GM13976 (cell line): ENCODE measurements at places on chromosomes 2 and 18.

DNA sequence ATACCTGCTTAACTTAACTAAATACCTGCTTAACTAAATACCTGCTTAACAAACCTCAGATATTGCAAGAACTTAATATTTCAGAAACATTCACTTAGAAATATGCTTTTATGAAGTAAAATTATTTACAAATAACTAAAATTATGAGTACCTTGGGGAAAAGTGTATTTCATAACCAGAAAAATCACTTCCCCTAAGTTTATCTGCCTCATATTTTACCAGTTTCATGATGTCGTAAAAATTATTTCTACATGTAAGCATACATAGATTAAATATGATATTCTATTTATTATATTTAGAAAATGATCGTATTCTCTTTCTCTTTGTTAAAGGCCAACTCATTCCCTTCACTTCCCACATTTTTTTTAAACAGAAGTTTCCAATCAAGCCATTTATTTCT, 41.5 kb upstream of the DSC1 start:
- no peak for DNase-seq

- DNase-seq = no peak
Measured at GRCh38 chr2:2636813-2637212, 305.7 kb upstream of the MYT1L start.

DNA sequence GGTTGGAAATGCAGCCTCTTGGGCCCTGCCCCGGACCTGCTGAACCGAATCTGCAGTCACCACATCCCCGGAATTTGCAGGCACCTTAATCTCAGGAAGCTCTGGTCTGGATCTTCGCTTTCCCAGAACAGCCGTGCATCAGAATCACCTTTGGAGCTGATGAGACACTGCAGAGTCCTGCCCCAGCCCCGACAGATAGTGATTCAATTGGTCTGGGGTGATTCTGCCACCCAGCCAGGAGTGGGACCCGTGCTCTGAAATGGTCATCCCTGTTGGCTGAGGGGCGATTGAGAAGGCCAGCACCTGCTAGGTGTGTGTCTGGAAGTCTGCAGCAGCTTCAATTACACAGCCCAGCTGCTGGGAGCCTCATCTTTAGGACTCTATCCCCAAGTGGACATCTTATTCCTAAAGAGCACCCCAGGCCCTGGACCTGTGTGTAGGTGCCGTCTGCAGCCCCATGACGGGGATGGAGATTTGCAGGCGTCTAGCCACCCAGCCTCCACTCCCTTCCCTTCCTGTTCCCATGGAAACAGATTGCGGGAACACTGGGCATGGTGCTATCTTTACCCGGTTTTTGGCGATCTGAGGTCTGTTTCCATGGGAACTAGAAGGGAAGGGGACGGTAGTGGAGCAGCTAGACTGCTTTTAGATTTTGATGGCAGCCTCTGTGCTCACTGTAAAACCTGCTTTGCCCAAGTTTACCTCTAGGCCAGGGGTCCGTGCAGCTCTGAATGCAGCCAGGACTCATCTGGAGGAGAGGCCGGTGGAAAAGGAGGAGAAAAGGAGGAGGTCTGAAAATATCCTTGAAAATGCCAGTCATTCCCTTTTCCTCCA, 156.1 kb downstream of the LDLRAD4 start:
- no peak for DNase-seq

- peak; percentile 38 for DNase-seq
Measured at GRCh38 chr2:236162031-236162845, 5.9 kb downstream of the GBX2 start.

DNA sequence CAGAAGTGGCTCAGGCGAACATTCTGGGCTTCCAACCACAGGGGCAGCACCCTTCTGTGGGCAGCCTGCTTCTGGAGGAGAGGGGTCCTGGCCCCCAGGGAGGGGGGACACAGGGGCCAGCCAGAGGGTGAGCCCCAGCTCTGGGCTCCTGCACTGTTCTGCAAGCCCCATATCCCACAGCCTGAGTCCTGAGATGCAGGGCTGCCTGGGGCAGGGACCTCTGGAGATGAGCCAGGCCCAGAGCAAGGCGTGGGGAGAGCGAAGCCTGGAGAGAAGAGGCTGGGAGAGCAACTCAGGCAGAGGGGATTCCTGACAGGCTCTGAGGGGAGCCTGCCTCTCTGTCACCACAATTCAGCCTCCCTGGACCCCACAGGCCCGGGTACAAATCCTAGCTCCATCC, 13.5 kb upstream of the PRSS56 start:
- DNase-seq = no peak

- no peak for DNase-seq
Measured at GRCh38 chr2:24918326-24919036, 1.6 kb downstream of the ADCY3 start.

GRCh38 chr2:23620841-23621341, 235.9 kb downstream of the KLHL29 start:
- DNase-seq = no peak

- no peak for DNase-seq
Measured at GRCh38 chr18:21073180-21073579, 38.4 kb downstream of the ROCK1 start.

GRCh38 chr18:43420950-43421349, 143.7 kb upstream of the SYT4 start:
- no peak for DNase-seq

DNA sequence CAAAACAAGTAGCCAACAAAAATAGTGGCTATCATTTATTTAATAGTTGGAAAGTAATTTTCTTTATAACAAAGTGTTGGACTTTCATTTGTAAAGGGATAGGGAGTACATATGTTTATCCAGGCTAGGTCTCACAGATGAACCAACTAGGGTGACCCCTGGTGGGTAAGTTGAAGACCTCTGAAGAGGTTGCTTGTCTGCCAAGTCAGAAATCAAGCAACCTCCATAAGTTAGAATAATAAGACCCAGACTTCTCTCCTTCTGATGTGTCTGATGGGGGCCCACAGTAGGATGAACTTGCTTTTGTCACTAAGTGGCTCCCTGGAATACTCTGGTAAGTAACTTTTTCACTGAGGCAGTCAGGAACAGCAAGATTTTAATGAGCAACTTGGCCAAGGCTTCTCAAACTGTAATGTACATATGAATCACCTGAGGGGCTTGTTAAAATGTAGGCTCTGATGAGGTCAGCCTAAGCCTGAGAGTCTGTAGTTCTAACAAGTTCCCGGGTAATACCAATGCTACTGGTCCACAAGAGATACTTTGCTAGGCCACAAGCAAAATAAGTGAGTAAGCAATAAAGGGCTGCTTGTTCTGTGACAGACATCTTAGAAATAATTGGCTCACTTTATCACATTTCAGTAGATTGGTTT, 319.6 kb downstream of the PIK3C3 start:
- peak; percentile 25 for DNase-seq

- DNase-seq = no peak
Measured at GRCh38 chr18:25327584-25327983, 24.4 kb downstream of the ZNF521 start.

- no peak for DNase-seq
Measured at GRCh38 chr2:50791271-50791670, 240.7 kb downstream of the NRXN1 start.

DNA sequence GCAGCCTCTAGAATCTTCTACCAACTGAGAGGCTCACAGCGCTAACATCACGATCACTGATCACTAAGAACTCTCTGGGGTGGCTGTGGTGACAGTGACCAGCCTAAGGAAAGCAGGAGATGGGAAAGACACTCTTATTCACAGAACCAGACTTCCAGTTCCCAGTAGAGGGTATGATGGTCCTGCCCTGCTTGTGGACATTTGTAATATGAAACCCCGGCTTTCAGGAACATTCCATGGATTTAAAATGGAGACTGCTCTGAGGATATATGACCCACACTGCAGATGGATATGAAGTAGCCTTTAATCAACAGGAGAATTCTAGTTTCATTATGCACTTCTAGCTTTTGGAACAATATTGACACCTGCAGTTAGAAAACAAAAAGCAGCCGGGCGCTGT, 131.8 kb downstream of the AFF3 start:
- DNase-seq = no peak

- no peak for DNase-seq
Measured at GRCh38 chr2:104658144-104658835, 195.6 kb upstream of the POU3F3 start.

DNA sequence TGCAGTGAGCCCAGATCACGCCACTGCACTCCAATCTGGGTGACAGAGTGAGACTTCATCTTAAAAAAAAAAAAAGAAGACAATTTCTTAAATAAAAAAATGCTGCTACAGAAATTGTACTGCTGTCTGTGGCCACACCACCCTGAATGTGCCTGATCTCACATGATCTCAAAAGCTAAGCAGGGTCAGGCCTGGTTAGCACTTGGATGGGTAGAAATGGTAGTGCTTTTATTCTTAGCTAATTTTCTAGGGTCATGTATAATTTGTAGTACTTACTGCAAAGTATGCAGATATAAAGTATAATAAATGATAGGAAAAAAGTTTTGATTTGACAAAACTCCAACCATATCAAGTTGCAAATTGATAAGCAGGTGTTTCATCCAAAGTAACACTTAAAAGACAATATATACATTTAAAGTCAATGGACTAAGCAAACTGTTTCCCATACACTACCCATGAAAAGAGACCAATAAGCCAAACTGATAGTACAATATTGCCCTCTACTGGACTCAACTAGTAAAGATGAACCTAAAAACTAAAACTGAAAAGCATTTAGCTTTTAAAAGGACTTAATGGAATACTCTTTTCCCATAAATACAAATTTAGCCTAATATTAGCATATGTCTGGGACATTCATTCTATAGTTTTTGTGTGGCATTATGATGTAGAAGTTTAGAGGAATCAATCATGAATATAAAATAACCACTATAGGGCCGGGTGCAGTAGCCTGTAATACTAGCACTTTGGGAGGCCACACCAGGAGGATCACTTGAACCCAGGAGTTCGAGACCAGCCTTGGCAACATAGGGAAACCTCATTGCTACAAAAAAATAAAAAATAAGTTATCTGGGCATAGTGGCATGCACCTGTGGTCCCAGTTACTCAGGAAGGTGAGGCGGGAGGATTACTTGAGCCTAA, 18.6 kb upstream of the PEX13 start:
- DNase-seq = peak; percentile 61

DNA sequence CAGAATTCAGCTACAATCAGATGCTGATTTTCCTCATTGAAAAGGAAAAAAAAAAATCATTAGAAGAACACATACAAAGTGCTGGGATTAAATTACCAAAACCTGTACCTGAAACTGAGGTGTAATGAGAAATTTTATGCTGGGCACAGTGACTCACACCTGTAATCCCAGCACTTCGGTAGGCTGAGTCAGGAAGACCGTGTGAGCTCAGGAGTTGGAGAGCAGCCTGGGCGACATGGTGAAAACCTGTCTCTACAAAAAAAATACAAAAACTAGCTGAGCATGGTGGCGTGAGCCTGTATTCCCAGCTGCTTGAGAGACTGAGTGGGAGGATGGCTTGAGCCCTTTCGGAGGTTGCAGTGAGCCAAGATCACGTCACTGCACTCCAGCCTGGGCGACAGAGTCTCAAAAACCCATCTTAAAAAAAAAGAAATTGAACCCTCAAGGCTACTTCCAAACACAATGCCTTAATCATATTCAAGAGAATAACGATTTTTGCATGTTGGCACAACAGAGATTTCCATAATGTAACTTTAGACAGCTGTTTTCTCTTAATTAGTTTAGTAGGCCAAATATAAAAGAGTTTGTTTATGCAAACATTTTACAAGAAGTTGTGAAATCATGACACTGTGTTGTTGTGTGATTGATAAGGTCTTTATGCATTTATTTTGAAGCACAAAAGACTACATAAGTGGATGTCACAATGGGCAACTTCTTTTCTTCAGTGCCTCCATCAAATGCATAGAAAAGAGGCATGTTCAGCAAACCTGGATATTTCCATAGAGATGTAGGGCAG, 63.9 kb downstream of the FAM161A start:
- DNase-seq = no peak

GRCh38 chr18:55475916-55476315, 112.1 kb downstream of the TCF4 start:
- no peak for DNase-seq

DNA sequence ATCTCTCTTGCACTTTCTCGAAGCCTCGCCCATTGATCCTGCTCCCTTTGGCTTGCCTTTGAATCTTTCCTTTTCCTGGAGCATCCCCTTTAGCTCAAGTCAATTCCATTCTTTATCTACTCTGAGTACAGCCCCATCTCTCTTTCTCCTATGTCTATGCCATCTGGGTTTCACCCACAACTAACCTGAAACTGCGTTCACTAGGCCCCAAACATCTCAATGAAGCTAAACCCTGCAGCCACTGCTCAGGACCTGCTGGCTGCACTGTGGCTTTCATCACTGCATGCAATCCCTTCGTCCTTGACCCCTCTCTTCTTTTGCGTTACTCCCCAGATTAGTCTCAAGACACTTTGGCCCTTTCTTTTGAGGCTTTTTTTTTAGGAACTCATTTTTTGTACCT, 81.6 kb upstream of the CYRIA start:
- DNase-seq = no peak

DNA sequence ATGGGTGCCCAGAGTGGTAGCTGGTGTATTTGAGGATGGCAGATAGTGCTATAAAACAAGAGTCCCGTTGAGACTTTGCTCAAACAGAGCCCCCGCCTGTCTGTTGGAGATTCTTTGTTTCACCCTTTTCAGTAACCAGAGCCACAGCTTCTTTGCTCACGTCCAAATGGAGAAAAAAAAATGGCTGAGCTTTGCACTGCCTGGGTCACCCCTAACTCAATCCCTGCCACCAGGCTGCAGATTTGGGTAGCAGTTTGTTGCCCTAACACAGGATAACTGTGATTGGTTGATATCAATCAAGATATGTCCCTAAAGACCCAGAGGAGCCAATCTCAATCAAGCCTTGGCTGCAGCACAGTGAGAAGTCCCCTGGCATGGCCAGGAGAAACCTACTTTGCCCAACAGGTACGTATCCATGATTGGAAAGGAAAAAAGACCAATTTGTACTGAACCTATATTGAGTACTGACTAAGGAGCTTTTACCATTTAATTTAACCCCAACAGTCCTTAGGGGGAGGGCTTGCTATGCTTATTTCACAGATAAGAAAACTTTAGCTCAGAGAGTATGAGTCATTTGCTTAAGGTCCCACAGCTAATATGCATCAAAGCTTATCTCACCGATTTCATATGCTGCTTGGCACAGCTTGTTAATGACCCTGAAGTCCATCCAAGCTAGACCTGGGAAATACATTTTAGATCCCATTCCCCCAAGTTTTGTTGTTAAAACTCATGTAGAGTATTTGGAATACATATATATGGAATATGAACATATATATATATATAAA, 72.0 kb upstream of the SH3BP4 start:
- no peak for DNase-seq

GRCh38 chr18:58168993-58169392, 125.0 kb downstream of the NEDD4L start:
- DNase-seq = no peak
